Bronchial epithelial cell (primary cell): ENCODE measurements at places on chromosomes 3 and 15.

GRCh38 chr15:39770748-39771689 is 11.6 kb downstream of the FSIP1 start:
- DNase-seq: no peak

DNA sequence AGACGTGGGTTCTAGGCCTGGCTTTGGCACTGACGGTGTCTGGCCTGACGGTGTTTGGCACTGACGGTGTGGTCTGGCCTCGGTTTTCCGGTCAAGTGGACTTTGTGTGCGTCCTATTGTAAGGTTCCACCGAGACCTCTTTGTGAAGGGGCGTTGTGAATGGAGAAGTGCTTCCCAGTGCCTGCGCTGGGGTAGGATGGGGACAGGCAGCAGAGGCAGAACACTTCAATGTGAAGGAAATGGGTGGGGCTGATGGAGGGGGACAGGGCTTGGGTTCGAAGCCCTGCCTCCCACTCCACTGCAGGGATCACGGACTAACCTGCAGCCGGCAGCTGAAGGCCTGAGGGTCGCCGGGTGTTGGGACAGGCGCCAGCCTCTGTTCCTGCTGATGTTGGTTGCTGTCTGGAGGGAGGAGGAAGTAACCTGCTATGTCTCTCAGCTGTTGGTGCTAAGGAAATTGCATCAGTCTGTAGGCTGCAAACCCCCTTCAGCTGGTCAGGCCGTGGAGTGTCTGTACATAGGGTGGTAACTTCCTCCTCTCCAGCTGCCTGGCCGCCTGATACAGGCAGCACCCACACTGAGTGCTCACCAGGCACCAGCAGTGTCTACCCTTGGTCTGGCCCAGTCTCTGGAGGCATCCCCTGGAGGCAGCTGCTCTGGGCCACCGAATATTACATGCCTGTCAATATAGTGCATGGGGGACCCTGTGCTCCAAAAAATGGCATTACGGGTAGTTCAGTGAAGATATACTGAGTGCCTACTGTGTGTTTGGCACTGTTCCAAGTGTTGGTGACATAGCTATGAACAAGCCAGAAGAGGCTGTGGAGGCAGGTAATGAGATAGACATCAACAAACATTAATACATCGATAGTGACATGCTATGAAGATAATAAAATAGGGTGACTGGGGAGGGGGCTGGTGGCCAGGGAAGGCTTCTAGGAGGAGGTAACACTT is 1.1 kb downstream of the TM6SF1 start:
- peak; percentile 41 for DNase-seq

DNA sequence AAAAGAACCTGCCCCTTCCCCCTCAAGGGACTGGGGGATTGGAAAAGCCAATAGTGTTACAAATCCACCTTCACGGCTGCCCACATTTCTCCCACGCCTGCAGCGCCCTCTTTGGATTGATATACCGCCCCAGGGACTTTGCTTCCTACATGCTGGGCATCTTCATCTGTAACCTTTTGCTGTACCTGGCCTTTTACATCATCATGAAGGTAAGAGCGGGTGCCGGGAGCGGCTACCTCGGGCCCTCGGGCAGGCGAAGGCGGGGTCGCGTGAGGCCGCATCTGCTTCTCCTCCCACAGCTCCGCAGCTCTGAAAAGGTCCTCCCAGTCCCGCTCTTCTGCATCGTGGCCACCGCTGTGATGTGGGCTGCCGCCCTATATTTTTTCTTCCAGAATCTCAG is 73.1 kb downstream of the USF3 start:
- DNase-seq: no peak

- DNase-seq: no peak
Measured at GRCh38 chr3:131620977-131621376, 118.2 kb upstream of the MRPL3 start.

GRCh38 chr3:108899530-108899929 is 54.1 kb downstream of the GUCA1C start:
- DNase-seq: no peak

DNA sequence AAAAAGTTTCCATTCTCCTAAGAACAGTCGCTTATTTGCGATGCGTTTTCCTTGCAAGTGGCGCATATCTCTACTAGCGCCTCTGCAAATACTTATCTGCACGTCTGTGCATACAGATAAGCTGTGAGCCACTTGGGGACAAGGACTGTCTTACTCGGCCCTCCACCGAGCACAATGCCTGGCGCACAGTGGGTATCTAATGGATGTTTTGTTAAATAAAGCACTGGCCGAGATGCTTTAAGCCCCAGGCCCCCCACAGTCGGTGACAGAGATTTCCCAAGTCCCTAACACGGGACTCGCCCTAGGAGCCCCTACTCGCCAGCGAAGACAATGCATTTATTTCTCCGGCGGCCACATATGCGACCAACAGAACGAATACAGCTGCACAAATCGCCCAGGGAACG is 503 bp downstream of the HLTF start:
- DNase-seq: peak; percentile 29

DNA sequence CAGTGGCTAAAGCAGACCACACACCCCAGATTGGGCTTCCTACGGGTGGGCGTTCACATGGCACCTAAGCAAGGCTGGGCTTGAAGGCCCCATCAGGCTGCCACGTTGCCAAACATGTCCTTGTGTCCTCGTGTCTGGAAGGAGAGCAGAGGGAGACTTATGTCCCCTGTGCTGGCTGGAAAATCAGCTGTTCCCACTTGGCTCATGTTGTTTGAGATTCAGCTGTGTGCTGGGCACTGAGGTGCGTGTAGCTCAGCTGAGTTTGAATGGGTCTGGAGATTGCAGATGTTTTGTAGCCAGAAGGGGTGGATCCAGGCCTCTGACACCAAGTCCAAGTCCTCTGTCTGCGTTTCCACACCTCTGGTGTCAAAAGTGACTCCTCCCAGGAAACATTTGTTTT is 34.6 kb downstream of the RLBP1 start:
- no peak for DNase-seq

- no peak for DNase-seq
Measured at GRCh38 chr3:140468407-140468806, 209.5 kb upstream of the TRIM42 start.

- peak; percentile 57 for DNase-seq
Measured at GRCh38 chr3:192802957-192803899, 75.9 kb upstream of the FGF12 start.

DNA sequence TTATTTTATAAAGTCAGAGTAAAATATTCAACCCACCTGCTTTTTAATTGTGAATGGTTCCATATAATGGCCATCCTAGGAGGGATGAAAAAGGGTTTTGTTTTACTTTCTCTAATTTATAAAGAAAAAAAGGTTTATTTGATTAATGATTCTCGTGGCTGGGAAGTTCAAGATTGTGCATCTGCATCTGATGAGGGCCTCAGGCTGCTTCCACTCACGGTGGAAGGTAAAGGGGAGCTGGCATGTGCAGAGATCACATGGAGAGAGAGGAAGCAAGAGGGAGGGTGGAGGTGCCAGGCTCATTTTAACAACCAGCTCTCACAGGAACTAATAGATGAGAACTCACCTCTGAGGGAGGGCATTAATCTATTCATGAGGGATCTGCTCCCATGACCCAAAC is 27.7 kb upstream of the TRA2B start:
- no peak for DNase-seq

DNA sequence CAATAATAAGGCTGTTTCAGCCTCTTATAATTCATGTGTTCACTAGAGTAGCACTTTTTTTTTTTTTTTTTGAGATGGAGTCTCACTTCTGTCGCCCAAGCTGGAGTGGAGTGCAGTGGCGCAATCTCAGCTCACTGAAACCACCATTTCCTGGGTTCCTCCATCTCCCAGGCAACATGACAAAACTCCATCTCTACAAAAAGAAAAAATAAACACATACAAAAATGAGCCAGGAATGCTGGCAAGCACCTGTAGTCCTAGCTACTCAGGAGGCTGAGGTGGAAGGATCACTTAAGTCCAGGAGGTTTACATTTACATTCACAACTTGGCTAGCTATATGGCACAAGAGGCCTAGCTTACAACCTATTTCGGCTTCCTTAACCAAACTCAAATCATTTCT is 6.8 kb downstream of the USP4 start:
- no peak for DNase-seq

DNA sequence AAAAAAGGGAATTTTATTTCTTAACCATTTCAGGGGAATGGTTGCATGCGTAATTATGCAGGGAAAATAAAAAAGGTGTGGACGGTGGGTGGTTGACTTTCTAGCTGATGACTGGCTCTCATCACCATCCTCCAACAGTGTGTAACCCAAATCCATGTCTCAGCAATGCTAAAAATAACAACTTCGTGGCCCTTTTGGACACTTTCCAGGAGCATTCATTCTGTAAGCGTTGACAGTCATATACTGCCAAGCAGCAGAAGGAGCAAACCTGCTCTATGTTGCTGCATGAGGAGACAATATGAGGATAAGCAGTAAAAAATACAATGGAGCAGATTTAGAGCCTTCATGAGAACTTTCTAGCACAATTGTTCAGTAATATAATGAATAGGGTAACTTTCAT is 189.1 kb downstream of the ANXA2 start:
- peak; percentile 24 for DNase-seq

GRCh38 chr3:183149915-183150750 is 12.4 kb downstream of the LAMP3 start:
- no peak for DNase-seq

GRCh38 chr3:187497052-187497451 is 128.9 kb downstream of the RTP4 start:
- DNase-seq: no peak

GRCh38 chr15:88648357-88649214 is 9.8 kb downstream of the ISG20 start:
- peak; percentile 32 for DNase-seq

GRCh38 chr15:39588531-39589192 is 7.8 kb downstream of the THBS1 start:
- peak; percentile 7 for DNase-seq

- DNase-seq: no peak
Measured at GRCh38 chr3:149368674-149369497, 8.6 kb downstream of the TM4SF1 start.

DNA sequence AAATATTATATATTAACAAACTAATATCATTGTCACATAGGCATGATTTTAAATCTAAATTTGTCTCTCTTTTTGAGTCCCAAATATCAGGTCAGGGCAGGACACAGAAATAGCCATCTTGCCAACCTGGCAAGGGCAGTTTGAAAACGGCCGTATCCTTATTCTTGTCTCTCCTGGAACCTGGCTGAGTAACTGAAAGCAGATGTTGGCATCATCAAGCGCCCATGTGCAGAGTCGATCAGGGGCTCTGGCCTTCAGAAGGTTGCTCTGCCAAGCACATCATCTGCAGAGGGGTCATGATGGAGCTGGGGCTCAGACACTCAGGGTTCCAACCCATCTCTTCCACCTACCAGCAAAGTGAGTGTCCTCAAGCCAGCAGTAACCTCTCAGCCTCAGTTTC is 55.2 kb upstream of the OCA2 start:
- DNase-seq: no peak

DNA sequence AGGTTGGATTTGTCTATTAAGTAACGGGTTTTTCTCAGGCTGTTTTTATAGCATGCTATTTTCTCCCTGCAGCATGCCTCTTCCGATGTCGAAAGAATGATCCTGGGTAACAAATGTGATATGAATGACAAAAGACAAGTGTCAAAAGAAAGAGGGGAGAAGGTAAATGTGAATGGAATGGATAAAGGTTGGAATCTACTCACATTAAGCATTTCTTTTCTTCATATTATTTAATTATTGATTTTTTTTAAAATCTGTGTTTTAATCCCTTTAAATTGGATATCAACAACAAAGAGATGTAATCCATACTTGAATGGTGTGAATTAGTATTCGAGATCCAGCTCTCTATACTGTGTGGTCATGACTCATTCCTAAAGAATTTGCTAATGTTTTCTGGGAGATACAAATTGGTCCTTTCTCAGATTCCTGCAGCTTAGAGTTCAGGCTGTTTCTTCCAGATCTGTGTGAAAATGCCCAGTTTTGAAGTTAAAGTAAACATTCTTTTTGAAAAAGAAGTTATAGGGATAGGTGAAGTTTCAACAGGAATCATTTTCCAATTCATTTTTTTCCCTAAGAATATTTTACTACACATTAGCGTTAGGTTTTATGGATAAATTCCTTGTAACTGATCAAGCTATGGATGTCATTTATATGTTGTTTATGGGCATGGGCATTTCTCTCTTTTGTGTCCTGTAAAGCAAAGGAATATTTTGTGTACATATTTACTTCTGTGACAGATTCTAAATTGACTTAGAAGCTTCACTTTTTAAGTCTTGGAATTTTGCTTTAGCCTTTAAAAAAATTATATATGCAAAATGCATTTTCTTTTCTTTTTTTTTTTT is 20.8 kb upstream of the APH1B start:
- DNase-seq: peak; percentile 61

GRCh38 chr3:149706905-149707304 is 45.4 kb downstream of the COMMD2 start:
- no peak for DNase-seq

- DNase-seq: no peak
Measured at GRCh38 chr15:33454996-33455395, 144.2 kb downstream of the RYR3 start.

DNA sequence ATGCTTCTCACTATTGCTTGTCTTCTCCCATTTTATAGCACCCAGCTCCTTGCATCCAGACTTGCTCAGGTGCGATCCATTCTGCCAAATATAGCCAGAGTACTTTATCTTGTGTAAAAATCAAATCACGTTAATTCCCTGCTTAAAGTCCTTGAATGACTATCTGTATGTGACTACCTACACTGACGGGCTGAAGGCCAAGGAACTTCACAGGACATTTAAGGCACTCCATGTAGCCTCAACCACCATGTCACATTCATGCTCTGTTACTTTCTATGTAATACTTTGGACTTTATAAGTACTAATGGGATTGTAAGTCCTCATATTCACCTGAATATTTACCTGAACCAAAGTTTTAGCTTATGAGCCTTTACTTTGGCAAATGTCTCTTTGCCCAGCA is 489.9 kb downstream of the MECOM start:
- no peak for DNase-seq

GRCh38 chr3:137792626-137793271 is 28.6 kb downstream of the SOX14 start:
- peak; percentile 27 for DNase-seq

DNA sequence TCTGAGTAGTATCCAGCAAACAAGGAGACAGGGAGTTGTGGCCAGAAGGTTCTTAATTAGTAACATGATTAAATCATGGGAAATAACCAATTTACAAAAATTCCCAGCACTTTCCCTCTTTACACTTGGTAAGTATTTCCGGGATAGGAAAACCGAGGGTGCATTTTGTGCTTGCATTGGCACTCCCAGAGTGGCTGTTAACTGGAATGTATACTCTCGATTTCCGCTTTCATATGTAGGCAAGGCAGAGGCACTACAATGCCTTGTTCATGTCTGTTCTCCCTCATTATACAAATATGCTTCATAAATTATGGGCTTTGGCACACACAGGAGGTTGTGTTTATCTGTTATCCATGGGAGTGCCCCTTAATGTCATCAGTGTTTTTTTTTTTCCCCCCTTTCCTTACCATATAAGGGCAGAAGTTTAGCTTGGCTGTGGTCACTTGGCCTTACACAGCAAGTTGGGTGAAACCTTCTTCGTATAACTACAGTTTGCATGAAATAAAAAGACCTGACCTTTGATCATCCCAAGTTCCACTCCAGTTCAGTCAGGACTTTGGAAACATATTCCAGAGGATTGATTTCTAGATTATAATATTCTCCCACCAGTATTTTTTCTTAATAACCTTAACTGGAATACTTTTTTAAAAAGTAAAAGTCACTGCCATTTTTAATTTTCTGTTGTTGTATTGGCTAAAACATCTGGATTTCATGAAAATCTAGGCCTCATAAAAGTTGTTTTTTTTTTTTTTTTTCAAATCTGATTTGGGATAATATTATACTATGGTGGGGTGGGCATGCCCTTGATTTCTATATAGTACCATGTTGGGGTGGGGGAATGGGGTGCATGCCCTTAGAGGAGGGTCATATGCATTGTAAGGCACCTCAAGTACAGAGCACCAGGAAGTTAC is 8.9 kb downstream of the TPM1 start:
- DNase-seq: no peak

GRCh38 chr15:52822475-52822874 is 32.3 kb upstream of the ONECUT1 start:
- DNase-seq: peak; percentile 64
